IMR-90 (cell line): ENCODE measurements at places on chromosomes 2 and 18.
A peak's percentile ranks its signal among the peaks of the same experiment; 100 is the strongest.

DNA sequence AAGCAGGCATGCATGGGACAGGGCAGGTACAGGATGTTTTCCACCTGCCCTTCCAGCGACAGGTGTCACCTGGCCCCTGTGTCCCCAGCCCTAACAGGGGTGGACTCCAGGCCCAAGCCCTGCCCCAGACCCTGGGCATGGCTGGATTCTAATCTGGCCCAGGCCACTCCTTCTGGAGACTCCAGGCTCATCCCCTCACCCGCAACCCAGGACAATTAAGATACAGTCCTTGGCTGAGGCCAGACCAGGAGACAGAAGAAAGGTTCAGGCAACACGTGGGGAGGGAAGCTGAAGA, 9.5 kb downstream of the BIN1 start:
- DNase-seq = no peak

GRCh38 chr2:42854207-42854818, 61.9 kb upstream of the HAAO start:
- peak; percentile 23 for DNase-seq

DNA sequence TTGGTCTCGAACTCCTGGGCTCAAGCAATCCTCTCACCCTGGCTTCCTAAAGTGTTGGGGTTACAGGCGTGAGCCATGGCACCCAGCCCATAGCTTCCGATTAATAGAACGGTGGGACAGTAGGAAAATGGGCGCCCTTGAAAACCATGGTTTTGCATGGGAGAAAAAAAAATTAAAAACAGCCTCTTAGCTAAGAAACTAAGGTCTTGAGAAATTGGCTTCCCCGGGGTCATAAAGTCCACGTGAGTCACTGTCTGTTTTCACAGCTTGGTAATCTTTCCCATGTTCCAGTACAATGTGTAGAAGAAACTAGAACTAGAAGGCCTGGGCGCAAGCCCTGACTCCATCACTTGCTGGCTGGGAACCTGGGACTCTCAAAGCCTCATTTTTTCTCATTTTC, 20.7 kb downstream of the B3GNT2 start:
- DNase-seq = peak; percentile 92

DNA sequence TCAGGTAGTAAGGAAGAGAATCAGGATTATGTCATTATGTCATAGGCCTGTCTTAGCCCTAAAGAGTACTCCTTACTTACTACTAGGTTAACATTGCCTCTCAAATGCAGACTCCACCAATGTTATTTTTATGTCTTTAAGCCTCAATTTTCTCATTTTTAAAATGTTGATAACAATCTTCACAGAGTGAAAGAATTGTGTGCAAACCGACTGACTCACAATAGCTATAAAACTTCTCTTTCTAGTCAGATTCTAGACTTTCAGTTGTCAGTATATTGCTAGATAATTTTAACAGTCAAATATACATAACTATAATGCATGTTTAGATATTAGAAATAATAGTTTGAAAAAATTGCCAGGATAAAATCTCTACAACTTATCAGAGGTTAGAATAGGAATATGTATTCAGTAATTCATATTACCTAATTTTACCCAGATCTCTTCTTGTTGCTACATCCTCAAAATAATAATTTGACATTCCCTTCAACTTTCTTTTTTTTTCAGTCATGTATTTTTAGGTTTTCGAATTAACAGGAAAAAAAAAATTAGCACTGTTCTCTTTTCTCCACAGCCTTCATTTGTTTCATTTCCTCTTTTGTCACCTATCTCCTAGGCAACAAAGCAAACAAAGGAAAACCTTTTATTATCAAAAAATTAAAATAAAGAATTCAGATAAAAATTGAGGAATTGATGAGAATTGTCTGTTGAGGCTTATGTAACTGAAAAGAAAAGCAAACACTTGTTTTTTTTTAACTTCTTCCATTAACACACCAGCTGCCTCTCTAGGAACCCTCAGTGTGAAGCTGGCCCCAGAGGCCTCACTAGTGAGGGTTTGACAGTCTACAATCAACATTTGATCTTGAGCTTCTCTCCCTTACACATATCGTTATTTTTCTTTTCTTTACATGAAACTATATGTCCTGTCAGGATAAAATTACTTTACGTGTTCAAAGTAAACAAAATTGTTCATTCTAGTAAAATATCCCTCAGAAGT, 279.0 kb downstream of the CALCRL start:
- DNase-seq = no peak

DNA sequence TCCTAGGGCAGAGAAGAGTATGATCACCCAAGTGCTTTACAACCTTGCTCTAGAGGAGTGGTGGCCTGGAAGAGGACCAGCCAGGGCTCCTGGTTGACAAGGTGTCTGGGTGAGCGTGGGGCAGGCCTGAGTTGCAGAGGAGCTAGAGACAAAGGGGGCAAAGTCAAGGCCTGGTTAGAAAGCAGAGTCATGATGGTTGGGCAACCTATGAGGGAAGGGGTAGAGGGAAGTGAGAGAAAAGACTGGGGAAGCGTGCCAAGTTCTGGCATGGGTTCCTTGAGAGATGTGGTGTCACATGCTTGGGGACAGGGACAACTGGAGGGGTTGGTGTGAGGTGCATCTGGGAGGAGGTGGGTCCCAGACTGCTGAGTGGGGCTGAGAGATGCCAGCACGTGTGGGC, 13.5 kb downstream of the ZFP36L2 start:
- DNase-seq = no peak

DNA sequence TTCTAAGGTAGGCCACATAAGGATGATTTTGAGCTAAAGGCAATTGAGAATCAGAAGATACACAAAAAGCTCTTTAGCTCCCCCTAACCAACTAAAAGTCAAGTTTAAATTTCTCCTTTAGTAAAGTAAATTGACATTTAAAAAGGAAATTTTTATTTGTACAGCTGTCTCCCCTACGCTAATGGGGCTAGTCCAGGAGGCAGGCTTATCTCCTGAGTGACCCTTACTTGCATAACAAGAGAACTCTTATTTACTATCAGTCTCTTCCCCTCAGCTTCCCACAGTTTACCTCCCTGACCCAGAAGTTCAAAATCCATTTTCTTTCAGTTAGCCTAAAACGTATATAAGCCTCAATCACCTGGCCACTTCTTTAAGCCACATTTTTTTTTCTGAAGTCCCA, 1002.8 kb upstream of the NRXN1 start:
- no peak for DNase-seq

GRCh38 chr2:237734905-237735623, 63.5 kb upstream of the RBM44 start:
- DNase-seq = no peak

DNA sequence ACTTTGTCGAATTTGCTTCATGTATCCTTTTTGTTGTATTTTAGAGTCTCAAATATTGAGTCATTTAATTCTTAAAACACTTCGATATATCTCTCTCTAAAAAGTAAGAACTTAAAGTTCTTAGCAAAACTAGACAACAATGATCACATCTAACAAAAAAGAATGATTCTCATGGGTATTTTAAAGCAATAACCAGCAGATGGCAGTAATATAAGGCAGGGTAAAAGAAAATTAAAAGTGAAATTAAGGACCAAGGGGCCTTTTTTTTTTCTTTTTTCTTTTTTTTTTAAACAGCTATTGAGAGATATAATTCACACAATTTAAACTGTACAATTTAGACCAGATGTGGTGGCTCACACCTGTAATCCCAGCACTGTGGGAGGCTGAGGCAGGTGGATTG, 9.9 kb upstream of the AOX1 start:
- DNase-seq = peak; percentile 30

- no peak for DNase-seq
Measured at GRCh38 chr2:128610496-128610895, 291.8 kb upstream of the HS6ST1 start.

GRCh38 chr2:96407919-96408550, 72.5 kb downstream of the NCAPH start:
- DNase-seq = no peak

DNA sequence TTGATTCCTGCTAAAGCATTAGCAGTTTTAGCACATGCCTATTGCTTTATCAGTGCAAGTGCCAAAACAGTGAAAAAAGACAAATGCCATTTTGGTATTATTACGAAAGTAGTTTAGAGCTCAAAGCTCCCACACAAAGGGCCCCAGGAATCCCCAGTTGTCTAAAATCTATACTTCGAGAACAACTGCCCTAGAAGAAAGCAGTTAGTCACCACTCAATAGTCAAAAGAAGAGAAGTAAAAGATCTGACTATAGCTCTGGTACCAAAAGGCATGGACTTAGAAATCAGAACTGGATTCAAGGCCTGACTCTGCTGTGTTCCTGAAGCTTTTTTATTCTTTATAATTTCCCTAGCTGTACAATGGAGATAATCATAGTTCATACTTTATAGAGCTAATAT, 21.8 kb downstream of the SCN3A start:
- no peak for DNase-seq

- DNase-seq = no peak
Measured at GRCh38 chr2:95307036-95307435, 9.9 kb downstream of the KCNIP3 start.

GRCh38 chr2:205800773-205801172, 118.5 kb downstream of the NRP2 start:
- DNase-seq = peak; percentile 99

DNA sequence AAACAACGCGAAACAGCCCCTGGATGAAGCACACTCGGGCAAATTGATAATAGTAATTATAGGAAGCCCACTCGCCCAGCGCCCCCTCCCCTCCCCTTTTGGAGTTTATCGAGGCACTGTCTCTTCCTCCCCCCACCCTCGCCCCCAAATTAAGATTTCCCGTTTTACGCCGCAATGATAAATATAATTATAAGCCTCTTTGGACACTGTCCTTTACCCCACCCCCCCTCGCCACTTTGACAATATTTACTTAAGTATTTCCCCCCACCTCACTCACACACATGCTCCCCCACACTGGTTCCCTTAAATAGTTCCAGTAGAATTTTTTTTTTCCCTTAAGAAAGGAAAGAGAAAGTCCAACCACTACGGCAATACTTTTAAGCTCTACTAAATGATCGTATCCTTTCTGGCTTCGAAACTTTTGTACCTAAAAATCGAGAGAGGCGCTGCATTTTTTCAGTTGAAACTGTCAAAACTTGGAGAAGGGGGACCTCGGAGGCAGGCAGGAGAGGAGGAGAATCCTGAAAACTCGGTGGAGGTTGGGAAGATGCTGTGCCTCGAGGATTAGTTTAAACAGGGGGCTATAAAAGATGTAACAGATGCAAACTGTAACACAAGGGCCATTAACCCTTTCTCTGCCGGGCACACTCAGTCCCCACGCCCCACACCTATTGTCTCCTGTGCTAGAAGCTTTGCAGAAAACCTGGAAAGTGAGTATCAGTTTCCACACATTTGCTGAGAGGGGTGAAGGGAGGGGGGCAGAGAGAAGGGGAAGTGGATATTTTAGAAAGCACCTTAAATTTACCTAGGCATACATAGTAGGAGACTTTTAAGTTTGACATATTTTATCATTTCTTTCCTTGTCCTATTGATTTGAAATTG, 1.8 kb downstream of the ZEB2 start:
- DNase-seq = no peak

GRCh38 chr18:49321797-49322461, 138.5 kb downstream of the DYM start:
- DNase-seq = peak; percentile 61

DNA sequence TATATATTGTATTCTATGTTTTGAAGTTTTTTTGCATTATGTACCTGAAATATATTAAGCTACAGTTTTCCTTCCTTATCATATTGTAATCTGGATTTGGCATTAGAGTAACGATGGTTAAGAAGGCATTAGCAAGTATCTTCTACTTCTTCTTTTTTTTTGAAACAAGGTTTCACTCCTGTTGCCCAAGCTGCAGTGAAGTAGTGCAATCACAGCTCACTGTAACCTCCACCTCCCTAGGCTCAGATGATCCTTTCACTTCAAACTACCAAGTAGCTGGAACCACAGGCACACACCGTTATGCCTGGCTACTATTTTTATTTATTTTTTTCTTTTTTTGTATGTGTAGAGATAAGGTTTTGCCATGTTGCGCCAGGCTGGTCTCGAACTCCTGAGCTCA, 201.1 kb downstream of the ZNF804A start:
- DNase-seq = no peak

- DNase-seq = no peak
Measured at GRCh38 chr2:128004509-128004908, 23.4 kb downstream of the SAP130 start.

DNA sequence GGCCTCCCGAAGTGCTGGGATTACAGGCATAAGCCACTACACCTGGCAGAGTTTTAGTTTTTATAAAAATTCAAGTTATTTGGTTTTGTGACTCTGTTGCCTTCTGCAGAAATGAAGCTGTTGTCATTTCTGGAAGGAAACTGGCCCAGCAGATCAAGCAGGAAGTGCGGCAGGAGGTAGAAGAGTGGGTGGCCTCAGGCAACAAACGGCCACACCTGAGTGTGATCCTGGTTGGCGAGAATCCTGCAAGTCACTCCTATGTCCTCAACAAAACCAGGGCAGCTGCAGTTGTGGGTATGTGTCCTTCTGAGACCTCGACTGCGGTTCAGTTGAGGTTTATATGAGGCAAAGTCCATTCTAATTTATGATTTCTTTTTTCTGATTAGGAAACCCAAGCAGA, 7.2 kb downstream of the MTHFD2 start:
- no peak for DNase-seq

GRCh38 chr2:105519516-105519915, 120.7 kb upstream of the FHL2 start:
- no peak for DNase-seq

DNA sequence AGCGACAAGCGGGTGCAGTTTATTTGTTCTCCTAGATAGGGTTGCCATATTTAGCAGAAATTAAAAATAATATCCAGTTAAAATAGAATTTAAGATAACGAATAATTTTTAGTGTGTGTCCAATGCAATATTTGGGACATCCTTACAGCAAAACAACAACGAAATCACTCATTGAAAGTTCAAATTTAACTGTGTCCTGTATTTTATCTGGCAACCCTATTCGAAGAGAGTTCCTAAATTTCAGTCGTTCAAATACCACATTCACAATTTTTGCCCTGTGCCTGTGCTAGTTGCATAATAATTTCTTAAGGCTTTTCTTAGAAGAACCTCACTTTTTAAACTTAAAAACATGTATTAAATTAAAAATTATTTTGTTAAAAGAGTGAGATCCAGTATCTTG, 664 bp downstream of the DGUOK start:
- no peak for DNase-seq

GRCh38 chr18:9243029-9243428, 91.5 kb upstream of the TWSG1 start:
- no peak for DNase-seq

GRCh38 chr2:1707771-1708418, 36.4 kb downstream of the PXDN start:
- peak; percentile 90 for DNase-seq

GRCh38 chr18:23151414-23152099, 16.3 kb downstream of the CABLES1 start:
- DNase-seq = no peak

GRCh38 chr2:156333274-156333950, 891 bp upstream of the NR4A2 start:
- DNase-seq = no peak

GRCh38 chr2:37059841-37060240, 24.3 kb downstream of the HEATR5B start:
- no peak for DNase-seq
